Fibroblast of skin of left quadriceps (primary cell): ENCODE measurements at places on chromosomes 2 and 18.

DNA sequence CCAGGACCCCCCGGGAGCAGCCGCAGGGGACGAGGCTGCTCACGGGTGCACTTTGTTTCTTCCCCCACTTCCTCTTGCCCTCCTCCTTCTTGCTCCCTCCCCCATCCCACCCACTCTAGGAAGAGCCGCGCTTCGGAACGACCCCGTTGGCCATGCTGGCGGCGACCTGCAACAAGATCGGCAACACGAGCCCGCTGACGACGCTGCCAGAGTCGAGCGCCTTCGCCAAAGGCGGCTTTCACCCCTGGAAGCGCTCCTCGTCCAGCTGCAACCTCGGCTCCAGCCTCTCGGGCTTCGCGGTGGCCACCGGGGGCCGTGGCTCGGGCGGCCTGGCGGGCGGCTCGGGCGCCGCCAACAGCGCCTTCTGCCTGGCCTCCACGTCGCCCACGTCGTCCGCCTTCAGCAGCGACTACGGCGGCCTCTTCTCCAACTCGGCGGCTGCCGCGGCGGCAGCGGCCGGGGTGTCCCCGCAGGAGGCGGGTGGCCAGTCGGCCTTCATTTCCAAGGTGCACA is 1.3 kb downstream of the SP9 start:
- DNase-seq = no peak

- DNase-seq = no peak
Observed at GRCh38 chr18:46196627-46197243, 92.5 kb downstream of the HAUS1 start.

DNA sequence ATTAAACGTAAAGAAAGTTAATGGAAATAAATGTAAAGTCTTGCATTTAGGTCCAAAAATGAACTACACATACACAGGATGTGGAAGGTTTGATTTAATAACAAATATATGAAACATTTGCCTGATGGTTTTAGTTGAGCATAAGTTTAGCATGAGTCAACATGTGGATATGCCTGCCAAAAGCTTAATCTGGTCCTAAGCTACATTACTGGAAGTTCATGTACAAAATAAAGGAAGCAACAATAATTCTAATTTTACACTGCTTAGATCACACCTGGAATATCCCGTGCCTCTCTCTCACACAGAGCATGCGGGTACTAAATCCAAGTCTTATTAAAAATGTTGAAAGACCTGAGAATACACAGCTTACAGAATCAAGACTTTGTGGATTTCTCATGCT is 276.5 kb upstream of the NRP2 start:
- peak; percentile 90 for DNase-seq

GRCh38 chr2:176178038-176178756 is 10.3 kb upstream of the HOXD1 start:
- DNase-seq = no peak

DNA sequence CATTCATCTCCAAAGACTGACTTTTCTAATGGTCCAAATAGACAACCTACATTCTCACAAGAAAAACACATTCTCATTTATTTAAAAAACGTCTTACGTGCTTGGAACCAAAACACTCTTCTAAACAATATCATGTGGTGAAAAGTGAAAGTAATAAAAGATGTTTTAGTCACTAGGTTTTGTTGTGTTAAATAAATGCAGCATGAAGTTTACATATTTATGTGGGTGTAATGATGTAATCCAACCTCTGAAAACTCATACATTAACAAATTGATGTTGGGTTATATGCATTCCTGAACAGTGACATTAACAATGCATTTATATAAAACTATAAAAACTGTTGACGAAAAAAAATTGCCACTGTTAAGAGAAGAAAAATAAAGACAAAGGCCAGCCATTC is 55.1 kb upstream of the ACVR2A start:
- DNase-seq = peak; percentile 13

GRCh38 chr18:48295586-48296311 is 113.4 kb downstream of the ZBTB7C start:
- no peak for DNase-seq

- no peak for DNase-seq
Observed at GRCh38 chr2:42752314-42752713, 11.6 kb downstream of the OXER1 start.

GRCh38 chr2:181985632-181986205 is at the start of gene PPP1R1C:
PPP1R1C (plus strand) TSS chr2:181985853; CDS start chr2:181986111, 258 bp downstream.
- DNase-seq = no peak
